ENCODE measurements at places on chromosomes 16 and 17.

DNA sequence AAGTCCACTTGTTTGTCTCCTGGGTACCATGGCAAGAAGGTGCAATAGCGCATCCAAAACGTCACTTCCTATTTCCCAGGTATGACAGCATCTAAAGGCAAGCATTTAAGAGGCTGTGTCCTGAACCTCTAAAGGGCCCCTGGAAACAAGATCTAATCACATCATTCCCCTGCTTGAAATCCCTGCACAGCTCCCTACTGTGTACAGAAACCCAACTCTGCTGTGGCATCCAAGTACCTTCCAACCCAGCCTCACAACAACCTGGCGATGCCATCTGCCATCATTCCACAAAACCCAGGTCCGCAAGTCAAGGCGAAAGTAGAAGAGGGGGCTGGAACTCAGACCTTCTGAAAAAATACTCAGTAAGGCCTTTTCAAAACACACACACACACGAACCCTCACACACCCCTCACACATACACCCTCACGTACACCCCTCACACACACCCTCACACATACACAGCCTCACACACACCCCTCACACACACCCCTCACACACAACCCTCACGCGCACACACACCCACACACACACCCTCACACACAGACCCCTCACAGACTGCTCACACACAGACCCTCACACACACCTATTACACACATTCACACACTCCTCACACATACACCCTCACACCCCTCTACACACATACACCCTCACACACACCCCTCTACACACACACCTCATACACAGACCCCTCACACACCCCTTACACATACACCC lies 24.5 kb downstream of the C17orf67 start:
- no peak for DNase-seq

DNA sequence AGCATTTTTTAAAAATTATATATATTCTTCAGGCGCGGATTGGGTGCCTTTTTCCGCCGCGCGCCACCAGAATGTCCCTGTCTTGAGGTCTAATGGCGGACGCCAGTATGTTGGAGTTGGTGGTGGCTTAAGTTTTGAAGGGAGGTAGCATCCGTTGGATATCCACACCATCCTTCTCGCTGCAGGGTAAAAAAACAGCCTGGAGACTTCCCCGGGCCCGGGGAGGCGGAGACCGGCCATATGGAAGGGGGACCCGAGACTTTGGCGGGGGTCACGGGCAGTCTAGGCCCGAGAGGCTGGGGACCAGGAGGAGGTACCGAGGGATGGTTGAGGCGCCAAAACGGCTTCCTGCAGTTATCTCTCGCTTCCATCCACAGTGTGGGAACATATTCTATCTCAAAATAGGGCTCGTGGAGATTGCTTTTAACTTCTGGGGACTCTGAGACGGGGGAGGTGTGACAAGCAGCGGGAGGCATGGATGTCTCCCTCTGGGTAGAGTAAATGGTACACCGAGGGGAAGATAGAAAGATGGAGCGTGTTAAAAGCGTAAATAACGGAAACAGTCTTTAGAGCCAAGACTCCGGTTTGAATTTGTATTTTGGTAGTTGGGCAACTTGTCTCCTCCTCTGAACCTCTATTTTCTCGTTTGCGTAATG lies at the start of gene SF3B3:
SF3B3 (plus strand) TSS at position 74 of the 656 bp plus-strand sequence. CDS start 2,841 bp downstream, outside the sequence.
- no peak for DNase-seq

GRCh38 chr17:6427279-6427781 lies 7.6 kb downstream of the AIPL1 start:
- no peak for DNase-seq

DNA sequence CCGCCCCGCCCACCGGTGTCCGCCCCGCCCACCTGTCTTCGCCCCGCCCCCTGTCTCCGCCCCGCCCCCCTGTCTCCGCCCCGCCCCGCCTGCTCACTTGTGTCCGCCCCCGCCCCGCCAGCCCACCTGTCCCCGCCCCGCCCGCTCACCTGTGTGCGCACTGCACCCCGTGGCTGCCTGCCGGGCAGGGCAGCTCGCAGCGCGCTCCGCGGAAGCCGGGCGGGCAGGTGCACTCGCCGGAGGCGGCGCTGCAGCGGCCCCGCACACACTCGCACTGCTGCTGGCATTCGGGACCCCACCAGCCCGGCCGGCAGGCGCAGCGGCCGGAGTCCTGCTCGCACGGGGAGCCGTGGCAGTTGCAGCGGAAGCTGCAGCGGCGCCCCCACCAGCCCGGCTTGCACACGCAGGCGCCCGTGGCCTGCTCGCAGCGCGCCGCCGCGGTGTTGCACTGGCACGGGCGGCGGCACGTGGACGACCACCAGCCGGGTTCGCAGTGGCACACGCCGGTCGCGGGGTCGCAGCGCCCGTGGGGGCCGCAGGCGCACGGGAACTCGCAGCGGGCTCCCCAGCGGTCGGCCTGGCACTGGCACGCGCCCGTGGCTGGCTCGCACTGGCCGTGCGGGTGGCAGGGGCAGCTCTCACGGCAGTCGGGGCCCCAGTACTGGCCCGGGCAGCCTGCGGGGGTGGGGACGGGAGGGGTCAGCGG lies 2.1 kb downstream of the SCARF1 start:
- DNase-seq = no peak

DNA sequence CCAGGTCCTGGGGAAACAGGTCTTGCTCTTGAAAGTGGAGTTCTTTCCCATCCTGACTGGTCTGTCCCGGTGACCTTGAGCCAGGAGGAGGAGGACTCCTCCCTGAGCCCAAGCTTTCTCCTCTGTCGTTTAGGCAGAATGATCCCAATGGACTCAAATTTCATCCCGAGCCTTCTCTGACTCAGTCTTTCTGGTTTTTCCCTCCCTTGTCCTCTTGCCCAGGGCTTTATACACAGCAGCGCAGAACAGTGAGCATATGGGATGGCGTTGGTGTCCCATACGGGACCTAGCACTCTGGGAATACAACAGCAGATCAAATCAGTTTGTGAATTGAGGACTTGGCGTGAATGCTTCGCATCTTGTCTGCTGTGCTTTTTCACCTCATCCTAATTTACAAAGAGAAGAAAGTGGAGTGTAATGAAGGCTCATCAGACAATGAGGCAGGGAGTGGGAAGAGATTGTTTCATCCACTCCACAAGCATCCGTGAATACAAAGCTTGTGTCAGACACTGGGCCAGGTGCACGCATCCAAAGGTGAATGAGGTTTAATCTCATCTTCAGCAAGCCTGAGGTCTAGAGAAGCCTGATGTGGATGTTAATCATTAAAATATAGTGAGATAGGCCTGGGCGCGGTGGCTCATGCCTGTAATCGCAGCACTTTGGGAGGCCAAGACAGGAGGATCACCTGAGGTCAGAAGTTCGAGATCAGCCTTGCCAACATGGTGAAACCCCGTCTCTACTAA lies 1.1 kb upstream of the XYLT1 start:
- no peak for DNase-seq

DNA sequence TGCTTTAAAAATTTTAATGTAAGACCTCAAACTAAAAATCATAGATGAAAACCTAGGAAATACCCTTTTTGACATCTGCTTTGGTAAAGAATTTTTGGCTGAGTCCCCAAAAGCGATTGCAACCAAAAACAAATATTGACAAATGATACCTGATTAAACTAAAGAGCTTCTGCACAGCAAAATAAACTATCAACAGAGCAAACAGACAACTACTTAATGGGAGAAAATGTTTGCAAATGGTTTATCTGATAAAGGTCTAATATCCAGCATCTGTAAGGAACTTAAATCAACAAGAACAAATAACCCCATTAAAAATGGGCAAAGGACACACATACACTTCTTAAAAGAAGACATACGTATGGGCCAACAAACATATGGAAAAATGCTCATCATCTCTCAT lies 242.5 kb downstream of the BCAS3 start:
- DNase-seq = no peak

- no peak for DNase-seq
These were observed 577 bp upstream of the HS3ST2 start for GRCh38 chr16:22813223-22813947.

DNA sequence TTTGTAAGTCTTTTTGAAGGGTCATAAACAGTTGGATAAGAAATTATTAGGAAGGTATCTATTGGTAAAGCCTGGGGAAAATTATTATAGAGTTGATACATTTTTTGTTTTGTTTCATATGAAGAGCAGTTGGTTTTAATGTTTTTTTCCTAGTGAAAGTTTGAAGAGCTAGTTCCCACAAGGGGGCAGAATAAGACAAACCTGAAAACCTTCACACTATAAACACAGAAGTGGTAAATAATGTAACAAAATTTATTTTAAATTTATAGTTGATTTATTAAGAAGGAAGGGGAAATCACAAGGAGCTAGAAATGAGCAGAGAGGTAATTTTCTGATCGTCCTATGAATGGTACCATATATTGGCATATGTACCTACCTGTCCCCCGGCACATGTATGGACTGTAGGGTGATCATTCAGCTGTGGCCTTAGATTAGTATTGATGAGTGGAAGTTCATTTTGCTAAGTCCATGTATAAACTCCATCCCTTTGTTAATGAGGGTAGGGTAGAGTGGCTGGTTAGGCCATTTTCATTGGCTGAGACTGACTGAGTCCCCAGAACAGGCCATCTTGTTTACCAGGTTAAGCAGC lies 116.3 kb downstream of the TANC2 start:
- no peak for DNase-seq

GRCh38 chr16:83315271-83315670 lies 492.5 kb upstream of the HSBP1 start:
- no peak for DNase-seq

DNA sequence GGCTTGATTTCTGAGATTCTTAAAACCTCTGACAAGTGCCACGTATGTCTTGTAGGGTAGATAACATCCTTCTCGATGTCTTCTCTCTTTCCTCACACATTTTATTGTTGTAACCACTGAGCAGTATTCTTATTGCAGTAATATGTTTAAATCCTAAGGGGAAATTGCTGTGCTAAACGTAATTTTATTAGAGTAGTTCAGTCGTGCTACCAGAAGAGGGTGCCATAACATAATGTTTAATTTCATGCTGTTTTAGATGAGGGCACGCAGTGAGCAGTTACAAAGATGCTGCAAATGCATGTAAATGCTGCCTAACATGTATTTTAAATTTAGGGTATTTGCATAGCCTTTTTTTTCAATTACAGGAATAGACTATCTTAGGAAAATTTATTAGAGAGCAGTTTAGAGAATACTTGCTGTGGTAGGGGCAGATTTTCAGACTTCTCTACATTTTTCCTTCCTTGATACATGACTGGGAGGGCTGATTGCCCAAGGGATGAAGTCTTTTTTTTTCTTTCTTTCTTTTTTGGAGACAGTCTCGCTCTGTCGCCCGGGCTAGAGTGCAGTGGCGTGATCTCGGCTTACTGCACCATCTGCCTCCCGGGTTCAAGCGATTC lies 51.7 kb downstream of the GAN start:
- no peak for DNase-seq

GRCh38 chr16:57537194-57537505 lies 779 bp upstream of the CCDC102A start:
- no peak for DNase-seq

- DNase-seq = no peak
These were observed 365.2 kb downstream of the C16orf95 start for GRCh38 chr16:86951831-86952598.
